Posterior cingulate gyrus (tissue), 11 donors: ENCODE measurements at places on chromosomes 5 and 9.

DNA sequence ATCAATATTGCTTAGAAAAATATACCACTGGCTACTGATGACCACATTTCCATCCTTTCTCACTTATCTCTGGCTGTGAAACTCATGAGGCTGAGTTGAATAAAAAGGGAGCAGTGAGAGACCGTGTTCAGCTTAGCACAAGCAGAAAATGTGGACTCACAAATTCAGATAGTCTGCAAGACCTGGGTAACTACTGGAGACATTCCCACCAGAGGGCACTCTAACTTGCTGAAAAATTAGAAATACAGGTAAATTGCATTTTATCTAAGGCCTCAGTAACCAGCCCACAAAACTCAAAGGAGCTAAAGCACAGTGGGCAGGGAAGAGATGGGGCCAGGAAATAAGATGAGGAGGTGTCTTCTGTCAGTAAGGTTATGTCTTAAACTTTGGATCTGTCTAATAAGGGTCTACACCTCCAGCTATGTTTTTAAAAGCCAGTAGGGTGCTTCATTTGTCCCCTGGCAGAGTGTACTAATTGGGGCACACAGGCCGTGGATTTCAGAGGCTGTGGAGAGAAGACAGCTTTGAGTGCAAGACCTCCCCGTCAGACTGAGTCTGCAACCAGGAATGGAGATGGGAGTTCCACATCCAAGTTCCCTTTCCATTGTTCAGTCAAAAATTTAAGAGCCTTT, 8.7 kb upstream of the NDUFB6 start:
- no peak for DNase-seq

- no peak for DNase-seq
Observed at GRCh38 chr5:18216729-18217128, 582.5 kb downstream of the TAF11L14 start.

GRCh38 chr9:134975253-134975652, 57.5 kb upstream of the FCN1 start:
- no peak for DNase-seq

GRCh38 chr9:75213765-75214164, 125.5 kb downstream of the OSTF1 start:
- DNase-seq, result no peak

- no peak for DNase-seq
Observed at GRCh38 chr5:61878471-61878870, 427.5 kb upstream of the KIF2A start.

DNA sequence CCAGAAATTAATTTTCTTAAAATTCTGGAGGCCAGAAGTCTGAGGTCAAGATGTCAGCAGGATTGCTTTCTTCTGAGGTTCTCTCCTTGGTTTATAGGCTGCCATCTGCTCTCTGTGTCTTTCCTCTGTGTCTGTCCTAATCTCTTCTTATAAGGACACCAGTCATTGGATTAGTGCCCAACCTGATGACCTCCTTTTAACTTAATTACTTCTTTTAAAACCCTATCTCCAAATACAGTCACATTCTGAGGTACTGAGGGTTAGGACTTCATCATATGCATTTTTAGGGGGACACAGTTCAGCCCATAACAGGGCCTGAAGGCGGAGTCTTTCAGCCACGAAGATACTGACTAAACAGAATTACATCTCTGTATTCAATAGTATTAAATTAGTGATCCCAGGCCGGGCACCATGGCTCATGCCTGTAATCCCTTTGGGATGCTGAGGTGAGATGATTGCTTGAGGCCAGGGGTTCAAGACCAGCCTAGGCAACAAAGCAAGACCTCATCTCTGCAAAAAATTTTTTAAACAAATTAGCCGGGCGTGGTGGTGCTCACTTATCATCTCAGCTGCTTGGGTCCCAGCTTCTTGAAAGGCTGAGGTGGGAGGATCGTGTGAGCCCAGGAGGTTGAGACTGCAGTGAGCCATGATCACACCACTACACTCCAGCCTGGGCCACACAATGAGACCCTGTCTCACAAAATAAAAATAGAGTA, 5.9 kb upstream of the RPS6 start:
- no peak for DNase-seq

DNA sequence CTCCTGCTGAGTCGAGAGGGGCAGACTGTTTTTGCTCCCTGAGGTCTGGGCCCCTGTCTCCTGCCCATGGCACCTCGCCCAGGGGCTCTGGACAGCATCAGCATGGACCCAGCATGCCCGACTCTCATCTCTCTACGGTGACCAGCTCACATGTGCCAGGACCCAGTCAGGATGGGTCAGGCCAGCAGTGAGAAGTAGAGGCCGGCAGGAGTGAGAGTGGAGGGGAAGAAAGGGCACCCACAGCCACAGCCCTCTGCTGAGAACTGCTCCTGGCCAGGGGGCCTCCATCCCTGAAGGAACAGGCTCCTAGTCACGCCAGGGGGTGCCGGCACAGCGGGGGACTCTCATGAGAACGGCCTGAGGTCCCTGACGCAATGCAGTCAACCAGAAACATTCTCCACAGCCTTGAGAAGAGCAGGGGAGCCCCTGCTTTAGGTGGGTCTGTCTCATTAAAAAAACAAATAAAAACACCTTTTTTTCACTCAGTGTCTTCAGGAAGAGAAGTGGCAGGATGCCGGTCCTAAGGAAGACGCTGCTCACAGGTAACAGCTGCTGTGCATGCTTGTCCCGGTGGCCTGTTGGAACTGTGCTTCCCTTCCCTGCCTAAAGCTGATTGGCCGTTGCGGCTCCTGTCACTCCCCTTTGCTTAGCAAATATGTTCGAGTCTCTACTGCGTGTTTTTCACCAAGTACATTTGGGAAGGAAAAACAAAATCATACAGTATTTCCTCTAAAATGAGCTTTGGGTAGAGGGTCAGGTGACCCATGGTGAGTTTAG, 85.7 kb upstream of the FBXW11 start:
- peak; percentile 65 for DNase-seq

DNA sequence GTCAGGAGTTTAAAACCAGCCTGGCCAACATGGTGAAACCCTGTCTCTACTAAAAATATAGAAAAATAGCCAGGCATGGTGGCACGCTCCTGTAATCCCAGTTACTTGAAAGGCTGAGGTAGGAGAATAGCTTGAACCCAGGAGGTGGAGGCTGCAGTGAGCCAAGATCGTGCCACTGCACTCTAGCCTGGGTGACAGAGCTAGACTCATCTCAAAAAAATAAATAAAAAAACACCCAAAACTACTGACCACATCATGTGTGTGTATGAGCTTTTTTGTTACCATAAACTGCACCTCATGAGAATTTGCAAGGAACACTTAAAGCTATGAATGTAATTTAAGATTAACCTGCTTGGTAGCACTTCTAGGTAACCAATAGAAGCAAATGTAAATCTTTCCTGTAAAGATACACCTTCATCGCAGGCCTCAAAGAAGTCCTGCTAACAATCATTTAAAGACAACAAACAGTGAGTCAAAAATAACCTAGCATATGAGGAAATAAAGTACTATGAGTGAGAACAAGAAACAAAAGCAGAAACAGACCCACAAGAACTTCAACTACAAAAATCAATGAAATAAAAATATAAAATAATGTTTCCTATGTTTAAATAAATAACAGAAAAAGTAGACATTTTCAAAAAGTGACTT, 13.0 kb downstream of the SLC38A9 start:
- DNase-seq, result no peak

DNA sequence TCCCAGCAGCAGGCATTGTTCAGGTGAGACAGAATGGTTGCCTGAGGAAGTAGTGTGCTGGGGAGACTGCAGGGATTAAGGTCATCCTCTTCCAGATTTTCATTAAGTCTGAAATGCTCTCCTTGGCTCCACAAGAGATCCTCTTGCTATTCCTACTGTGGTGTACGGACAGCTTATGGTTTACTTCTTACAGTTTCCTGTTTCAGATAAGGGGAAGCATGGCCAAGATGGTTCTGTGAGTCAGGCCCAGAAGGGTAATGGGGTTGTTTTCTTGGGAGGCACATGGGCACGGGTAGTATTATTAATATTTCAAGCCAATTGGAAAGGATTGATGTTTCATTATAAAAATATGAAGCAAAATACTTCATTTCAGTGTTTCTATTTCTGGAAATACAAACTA, 42.9 kb downstream of the GLRX start:
- DNase-seq, result no peak

GRCh38 chr5:999032-999501, 9.5 kb upstream of the NKD2 start:
- DNase-seq, result no peak

- no peak for DNase-seq
Observed at GRCh38 chr5:179344431-179345182, 654 bp downstream of the ADAMTS2 start.

DNA sequence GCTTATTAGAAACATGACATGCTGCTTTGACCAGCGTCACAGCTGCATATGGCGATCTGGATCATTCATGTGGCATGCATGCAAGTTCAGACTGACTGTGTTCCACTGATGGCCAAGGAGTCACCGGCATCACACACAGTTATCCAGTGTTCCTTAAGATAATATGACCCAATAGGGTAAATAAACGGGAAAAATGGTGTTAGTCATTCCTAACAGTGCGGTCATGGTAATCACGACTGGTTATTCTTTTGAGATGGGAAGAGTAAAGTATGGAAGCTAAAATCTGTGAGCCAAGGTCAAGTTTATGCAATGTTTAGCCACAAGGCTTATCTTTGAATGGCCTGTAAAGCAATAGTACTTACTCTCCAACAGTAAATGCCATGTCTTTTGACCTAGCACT, 29.3 kb upstream of the LVRN start:
- no peak for DNase-seq

DNA sequence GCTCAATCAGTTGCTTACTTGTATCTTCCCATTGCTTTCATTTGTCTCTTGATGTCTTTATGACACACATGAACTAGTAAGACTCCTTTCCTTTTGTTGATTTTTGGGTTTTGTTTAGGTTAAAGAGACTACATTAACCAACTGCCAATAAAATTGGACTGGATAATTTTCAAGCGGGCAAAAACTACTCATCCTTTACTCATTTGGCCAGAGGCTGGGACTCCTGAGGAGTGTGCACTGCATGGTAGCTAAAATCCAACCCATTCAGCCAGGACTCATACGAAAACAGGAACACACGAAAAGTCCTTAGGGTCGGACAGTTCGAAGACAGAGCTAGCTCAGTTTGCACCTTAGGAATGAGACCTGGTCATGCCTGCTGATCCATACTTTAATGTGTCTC, 6.0 kb downstream of the SLC46A2 start:
- no peak for DNase-seq
